ENCODE measurements at places on chromosomes 6 and 20. TPM values are rescaled to one million over a fixed set of nuclear protein-coding genes. Genes with fewer than 3 reads are reported as not detected.

The PTCRA gene
- total RNA-seq: not detected

GRCh38 chr6:16438718-16439591, 200.6 kb downstream of the GMPR start:
- DNase-seq: no peak

DNA sequence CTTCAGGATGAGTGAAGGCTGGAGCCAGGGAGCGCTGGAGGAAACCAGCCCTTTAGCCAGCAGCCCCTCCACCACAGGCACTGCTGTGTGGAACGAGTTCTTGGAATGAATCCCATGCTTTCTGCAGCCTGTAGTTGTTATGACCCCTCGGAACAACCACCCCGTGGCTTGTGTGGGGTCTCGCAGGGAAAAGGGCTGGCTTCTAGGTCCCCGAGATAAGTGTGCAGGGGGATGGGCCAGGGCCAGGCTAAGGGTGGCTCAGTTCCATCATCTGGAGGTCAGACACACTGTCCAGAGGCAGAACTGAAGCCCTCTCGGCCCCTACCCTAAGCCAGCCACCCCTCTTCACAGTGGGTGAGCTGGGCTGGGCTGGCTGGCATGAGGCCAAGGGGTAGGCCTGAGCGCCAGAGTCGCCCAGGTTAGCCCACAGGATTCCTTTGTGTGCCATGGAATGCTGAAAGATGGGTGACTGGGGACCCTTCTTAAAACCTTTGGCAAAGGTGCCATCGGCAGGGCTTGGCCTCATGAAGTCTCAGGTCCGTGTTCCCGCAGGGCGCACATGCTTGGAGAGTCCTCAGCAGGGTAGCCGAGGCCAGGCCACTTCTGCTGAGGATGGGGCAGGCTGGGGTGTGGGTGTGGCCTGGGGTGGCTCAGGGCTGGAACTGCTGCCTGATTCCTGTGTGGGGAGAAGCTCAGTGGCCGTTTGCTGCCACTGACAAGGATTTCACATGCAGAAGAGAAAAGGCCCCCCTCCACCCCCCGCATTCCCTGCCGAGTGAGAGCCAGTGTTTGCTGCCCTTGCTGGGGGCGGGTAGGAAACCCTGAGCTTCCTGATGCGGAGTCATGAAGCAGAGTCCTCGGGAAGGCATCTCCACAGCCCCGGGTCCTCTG, 24.6 kb downstream of the SPATA2 start:
- DNase-seq: no peak

DNA sequence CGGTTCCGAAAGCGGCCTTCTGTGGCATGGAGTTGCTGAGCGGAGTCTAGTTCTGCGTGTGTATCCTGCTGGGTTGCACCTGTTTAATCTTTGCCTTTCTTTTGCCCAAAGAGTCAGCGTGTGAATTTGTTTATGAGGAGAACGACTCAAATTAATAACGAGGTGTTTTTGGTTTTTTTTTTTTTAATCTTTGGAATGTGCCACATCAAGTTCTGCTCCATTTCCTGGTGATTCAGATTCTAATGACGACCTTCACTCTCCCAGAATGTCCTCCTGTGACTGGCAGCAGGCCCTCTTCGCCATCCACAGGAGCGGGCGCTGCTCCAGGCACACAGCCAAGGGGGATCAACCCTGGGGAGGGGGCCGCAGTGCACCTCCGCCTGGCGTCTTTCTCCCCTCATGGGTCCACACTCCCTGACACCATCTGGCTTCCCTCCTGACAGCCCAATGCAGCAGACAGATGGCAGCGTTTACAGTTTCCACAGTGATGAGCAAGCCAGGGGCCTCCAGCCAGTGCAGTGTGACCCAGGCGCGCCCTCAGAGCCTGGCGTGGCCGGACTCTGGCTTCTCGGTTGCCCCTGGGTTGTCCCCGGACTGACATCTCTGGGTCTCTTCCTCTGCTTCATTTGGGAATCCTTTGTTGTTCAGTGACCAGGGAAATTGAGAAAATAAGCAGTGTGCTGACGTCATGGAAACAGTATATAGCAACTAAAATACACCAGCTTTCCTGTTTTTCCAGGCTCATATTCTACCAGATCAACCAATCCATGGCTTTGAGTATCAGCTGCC, 27.5 kb upstream of the AFDN start:
- no peak for DNase-seq

The SLC26A8 gene
- not detected for total RNA-seq

The XKR7 gene
- total RNA-seq: 4.9 TPM

GRCh38 chr6:165884813-165885765, 222.0 kb upstream of the PDE10A start:
- peak; percentile 79 for DNase-seq

DNA sequence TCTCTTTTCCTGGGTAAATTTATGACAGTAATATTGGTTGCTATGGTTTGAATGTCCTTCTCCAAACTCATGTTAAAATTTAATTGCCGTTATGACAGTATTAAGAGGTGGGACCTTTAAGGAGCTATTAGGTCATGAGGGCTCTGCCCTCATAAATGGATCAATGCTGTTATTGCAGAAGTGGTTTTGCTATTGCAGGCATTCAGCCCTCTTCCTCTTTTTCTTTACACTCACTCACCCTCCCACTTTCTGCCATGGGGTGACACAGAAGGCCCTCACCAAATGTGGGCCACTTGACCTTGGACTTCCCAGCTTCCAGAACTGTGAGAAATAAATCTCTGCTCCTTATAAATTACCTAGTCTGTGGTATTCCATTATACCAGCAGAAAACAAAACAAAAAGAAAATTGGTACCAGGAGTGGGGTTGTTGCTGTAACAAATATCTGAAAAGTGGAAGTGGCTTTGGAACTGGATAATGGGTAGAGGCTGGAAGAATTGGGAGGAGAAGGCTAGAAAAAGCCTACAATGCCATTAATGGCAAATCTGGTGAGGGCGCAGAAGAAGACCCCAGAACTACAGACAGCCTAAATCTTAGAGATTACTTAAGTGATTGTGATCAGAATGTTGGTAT, 24.8 kb upstream of the IGF2R start:
- no peak for DNase-seq

- no peak for DNase-seq
Observed at GRCh38 chr6:122838060-122838780, 49.2 kb downstream of the SMPDL3A start.

GRCh38 chr20:62030834-62031434, 34.7 kb downstream of the TAF4 start:
- no peak for DNase-seq

DNA sequence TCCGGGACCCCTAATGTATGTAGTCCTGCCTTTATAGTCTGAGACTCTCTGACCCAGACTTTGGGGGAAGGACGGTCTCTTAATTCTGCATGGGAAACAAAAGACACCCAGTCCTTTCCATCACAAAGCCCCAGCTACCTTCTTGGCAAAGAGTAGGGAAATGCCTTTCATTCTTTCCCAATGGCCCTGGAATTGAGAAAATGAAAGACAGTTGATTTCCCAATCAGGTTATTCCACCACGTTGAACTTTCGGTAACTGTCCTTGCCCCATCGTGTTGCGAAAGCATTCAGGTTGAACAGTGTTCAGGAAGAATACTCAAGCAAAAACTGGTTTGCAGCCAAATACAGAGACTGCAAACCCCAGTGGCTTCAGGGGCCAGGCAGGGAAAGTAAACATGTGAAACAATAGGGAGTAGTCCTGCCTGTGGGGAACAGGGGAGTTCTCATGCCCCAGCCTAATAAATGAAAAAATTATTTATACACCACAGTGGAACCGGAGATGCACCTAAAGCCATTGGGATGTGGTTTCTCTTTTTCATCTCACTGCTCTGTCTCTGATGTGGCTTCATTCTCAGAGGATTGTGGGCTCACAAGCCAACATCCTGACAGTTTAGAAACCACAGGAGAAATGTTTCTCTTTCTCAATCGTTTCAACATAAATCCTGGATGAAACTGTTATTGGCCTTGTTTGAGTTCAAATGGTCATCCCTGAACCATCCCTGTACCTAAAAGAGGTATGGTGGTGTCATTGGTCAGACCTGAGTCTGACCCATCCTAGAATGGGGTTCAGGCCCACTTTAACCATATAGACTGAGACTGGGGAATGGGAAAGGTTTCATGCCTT, 44.2 kb upstream of the SLC9A8 start:
- DNase-seq: no peak

DNA sequence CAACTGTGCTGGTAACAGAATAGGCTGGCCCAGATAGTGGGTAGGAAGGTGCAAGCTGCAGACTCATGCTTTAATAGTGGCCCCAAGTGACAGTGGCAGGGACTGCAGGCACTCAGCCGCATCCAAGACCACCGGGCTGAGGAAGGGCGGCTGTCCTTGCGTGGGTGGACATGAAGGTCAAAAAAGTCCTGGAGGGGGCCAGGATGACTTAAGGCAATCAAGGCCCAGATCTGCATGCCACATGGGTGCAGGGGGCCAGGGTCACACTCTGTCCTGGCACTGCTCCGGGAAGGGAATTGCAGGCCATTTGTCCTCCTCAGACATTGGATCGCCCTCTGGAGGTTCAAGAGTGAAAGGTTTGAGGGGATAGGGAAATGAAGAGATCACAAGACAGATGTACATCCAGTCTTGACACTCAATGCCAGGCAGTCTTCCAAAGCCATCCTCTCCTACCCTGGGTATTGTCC, 10.4 kb upstream of the VNN2 start:
- DNase-seq: no peak

GRCh38 chr20:25221592-25222460, 26.1 kb upstream of the PYGB start:
- no peak for DNase-seq

The ERVFRD-1 gene
- not detected for total RNA-seq

The HLA-DMB gene
- 0.43 TPM for total RNA-seq

GRCh38 chr20:35907017-35907701, 47.1 kb downstream of the SCAND1 start:
- DNase-seq: no peak

The LST1 gene
- not detected for total RNA-seq

- DNase-seq: no peak
Observed at GRCh38 chr20:49821870-49822331, 9.3 kb downstream of the SLC9A8 start.

The ADGRF4 gene
- 2.3 TPM for total RNA-seq

- DNase-seq: no peak
Observed at GRCh38 chr6:137968901-137969300, 101.8 kb downstream of the TNFAIP3 start.

DNA sequence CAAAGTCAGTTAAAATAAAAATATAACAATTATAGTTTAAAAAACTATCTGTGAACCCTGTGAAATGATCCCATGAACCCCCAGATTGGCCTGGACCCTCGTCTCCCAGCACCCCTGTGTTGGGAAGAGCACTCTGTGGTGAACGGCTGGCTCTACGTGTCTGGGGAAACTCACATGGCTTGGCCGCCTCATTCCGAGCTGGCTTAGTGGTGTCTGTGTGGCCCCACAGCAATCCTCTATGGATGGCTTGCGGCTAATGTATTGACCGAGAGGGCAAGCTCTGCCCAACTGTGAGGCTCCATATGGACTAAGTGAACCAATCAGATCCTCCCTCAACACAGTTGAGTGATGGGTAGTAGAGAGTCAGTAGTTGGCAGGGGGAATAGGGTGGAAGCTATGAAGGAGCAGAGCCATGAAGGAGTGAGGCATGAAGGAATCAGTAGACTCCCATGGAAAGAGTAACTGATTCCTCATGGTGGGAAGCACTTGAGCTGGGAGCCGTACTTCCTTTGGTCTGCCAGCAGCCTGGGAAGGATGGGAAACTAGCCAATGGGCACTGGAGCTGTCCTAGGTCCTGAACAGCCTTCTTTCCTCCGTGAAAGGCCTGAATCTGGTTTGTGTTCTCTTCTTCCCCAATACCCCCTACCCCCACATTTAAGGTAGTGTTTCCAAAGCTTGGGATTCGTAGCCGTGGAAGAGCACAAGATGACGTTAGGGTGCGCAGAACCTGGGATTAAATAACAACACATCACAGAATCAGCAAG, 21.6 kb upstream of the ZNF831 start:
- DNase-seq: no peak

DNA sequence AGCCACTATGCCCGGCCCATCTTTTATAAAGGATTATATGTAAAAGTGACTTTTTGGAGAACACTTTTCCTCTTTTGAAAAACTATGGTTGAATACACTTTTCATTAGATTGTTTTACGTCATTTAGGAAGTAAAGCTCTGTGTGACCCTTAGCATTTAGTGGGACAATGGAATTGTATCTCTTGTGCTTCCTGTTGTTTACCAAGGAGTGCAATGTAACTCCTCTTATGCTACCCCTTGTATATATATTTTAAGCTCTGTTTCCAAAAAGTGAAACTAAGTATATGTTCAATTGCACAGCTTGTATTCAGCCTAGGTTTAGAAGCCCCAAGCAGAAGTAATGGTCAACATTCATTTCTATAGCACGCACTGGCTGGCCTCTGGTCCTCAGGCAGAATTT, 183.1 kb upstream of the CITED2 start:
- DNase-seq: no peak

DNA sequence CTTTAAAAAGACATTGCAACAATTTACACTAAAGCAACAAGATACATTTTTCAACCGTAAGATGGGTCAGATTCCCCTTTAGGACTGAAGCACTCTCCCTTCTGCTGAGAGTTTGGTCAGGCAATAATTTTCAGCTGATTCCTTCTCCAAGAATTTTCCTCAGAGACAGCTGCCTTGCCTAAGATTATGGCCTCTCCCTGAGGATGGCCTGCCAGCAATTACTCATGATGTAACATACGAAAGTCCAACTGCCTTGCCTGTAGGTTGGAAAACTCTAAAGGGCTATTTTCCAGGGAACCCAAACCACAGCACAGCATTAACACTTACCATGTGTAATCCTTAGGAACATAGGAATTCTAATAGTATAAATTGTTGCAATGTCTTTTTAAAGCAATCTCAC, 229.1 kb upstream of the FLRT3 start:
- DNase-seq: no peak

- no peak for DNase-seq
Observed at GRCh38 chr6:150140236-150140969, 2.4 kb upstream of the PPP1R14C start.

The BEND6 gene
- total RNA-seq: 1.3 TPM

The TRDN gene
- 1.3 TPM for total RNA-seq

The RMND1 gene
- total RNA-seq: 28.6 TPM

The TCP11 gene
- not detected for total RNA-seq

The RNF8 gene
- total RNA-seq: 38.6 TPM

- no peak for DNase-seq
Observed at GRCh38 chr6:29414588-29414987, at the start of gene OR12D1. OR12D1 (plus strand) TSS chr6:29414928.

- no peak for DNase-seq
Observed at GRCh38 chr6:43735642-43736199, 34.3 kb upstream of the VEGFA start.

DNA sequence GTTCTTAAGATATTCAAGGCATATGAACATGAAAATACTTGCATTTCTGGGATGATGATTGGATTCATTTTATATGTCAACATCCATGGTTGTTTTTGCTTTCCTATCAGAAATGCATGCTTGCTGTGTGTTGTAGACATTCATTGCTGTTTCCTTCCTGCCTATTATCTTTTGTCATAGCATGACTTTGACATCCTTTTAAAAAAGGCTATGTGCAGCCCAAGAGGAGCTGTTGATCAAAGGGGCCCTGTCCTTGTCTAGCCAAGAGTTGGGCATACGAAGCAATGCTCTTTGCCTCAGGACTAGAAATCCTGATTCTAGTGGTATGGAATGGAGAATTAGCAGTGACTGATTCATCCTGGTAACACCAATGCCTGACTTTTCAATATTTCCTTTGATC, 143.1 kb downstream of the RNF144B start:
- no peak for DNase-seq

- DNase-seq: no peak
Observed at GRCh38 chr6:120493505-120493904, 840.8 kb downstream of the TBC1D32 start.

- DNase-seq: no peak
Observed at GRCh38 chr6:166382500-166382932, 224 bp downstream of the MPC1 start.

The CPXM1 gene
- total RNA-seq: 106 TPM

Data from type B pancreatic cell (in vitro differentiated cells).